Neural progenitor cell (in vitro differentiated cells): ENCODE measurements at places on chromosomes 13 and 19. TPM values are rescaled to one million over a fixed set of nuclear protein-coding genes. Genes with fewer than 3 reads are reported as not detected.
A peak's percentile ranks its signal among the peaks of the same experiment; 100 is the strongest.

FGF22 gene
- 0.37 TPM in 1 of 2 replicates, not detected in the other for total RNA-seq

PRODH2 gene
- not detected in 2 replicates for total RNA-seq

VWA8 gene
- 12.4 and 12.6 TPM in 2 replicates for total RNA-seq

GAS6 gene
- total RNA-seq = 12.8 and 31.7 TPM in 2 replicates

LYPD3 gene
- 0.24 and 0.37 TPM in 2 replicates for total RNA-seq

NLRP7 gene
- 0.09 TPM in 1 of 2 replicates, not detected in the other for total RNA-seq

GFY gene
- 0.09 TPM in 1 of 2 replicates, not detected in the other for total RNA-seq

IL11 gene
- total RNA-seq = 0.06 and 0.62 TPM in 2 replicates

COLGALT1 gene
- 38.4 and 60.3 TPM in 2 replicates for total RNA-seq

GRCh38 chr19:5091018-5091683 lies 122.2 kb downstream of the KDM4B start:
- DNase-seq = peak; percentile 73

DNA sequence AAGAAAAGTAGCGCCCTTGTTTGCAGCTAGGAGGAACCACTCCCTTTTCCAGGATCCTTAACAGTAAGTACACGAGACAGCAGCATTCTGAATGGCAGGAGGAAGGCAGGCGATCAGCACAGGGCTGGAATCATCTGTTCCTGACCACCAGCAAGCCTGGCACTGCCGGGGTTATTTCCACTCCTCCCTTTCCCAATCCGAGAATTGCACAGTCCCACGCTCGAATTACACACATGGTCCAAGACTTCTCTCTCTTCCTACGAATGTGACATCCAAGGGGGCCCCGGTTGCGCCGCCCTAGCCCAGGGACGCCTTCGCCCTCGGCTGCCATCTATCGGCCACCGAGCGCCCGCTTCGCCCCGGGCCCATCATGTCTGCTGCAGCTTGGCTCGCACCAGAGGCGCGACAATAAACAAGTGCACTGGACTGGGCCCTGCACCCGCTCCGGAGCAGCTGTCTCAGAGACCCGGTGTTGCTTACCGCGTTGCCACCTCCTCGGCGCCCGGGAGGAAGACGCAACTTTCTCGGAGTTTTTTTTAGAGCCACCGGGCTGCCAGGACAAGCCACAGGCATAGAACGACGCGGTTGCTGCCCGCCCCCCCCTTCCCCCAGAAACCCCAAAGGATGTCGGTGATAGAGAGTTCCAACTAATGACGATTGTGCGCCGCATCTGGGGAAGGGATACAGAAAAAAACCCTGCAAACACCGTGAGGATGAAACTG lies at the start of gene SLITRK5:
TSS of gene SLITRK5 (plus strand) at position 341 of the 722 bp plus-strand sequence. CDS start 4,018 bp downstream, outside the sequence.
- DNase-seq = peak; percentile 90

- DNase-seq = peak; percentile 30
Measured at GRCh38 chr19:33755099-33756035, 41.3 kb upstream of the KCTD15 start.

DNA sequence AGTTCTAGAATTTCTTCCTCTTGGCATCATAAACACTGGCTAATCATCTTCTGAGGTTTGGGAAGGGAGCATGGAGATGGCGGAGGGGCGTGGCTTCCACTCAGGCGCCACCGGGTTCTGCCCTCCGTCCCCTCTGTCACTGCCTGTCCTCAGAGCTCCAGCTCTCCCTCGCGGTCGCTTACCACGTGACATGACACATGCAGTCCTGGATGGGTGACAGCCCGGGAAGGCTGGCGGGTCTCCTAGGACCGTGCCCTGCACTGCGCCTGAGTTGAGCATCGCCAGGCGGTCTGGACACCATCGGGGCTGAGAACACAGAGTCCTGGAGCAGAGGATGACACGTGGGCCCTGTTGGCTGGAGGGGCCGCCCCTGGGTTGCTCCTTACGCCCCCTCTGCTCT lies 123.3 kb downstream of the RAB20 start:
- DNase-seq = no peak

- DNase-seq = peak; percentile 54
Measured at GRCh38 chr19:52248241-52248640, 21.1 kb upstream of the ZNF766 start.

GRCh38 chr13:37134411-37135041 lies 29.1 kb upstream of the CSNK1A1L start:
- no peak for DNase-seq

DNA sequence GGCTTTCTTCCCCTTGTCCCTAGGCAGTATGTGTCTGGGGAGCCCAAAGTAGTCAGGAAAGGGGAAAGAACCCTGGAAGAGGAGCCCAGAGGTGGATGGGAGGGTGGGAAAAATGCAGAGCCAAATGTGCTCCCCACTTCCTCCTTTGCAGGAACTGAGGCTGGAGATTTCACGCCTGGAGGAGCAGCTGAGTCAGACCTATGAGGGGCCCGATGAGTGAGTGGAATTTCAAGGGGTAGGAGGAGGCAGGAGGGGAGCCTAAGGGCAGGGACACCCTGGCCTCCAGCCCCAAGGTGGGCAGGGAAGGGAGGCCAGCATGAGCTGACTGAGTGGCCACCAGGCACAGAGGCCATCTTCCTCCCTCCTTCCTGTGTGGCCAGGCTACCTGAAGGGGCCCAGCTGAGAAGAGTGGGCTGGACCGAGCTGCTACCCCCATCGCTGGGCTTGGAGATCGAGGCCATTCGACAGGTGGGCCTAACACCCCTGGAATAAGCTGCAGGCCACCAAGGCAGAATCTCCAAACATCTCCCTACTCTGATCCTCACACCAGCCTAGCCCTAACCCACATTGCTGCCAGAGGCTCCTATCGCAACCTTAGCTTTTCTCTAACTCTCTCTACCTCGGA lies 14.3 kb downstream of the PTH2 start:
- no peak for DNase-seq

GRCh38 chr19:50580970-50581634 lies 12.9 kb upstream of the LRRC4B start:
- DNase-seq = no peak

DNA sequence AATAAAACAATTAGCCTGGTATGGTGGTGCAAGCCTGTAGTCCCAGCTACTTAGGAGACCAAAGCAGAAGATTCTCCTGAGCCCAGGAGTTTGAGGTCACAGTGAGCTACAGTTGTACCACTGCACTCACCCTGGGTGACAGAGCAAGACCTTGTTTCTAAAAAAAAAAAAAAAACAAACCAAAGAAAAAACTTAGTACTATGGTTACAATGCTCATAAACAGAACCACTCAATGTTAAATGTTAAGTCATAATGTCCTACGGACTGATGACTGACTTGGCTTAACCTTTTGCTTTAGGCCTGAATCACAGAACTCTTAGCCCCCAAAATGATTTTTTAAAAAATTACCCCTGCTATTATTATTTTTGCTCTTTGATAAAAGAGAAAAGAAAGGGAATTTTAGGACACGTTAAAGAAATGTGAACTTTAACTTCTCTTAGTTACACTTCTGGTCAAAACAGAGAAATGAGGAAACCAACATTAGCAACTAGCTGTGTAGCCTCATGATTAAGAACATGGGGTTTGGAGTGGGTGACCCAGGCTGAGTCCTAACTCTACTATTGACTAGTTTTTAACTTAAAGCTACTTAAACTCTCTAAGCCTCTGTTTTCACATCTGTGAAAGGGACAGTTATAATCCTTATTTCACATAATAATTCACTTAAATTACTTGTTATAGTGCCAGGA lies 13.7 kb upstream of the ELF1 start:
- no peak for DNase-seq

DNA sequence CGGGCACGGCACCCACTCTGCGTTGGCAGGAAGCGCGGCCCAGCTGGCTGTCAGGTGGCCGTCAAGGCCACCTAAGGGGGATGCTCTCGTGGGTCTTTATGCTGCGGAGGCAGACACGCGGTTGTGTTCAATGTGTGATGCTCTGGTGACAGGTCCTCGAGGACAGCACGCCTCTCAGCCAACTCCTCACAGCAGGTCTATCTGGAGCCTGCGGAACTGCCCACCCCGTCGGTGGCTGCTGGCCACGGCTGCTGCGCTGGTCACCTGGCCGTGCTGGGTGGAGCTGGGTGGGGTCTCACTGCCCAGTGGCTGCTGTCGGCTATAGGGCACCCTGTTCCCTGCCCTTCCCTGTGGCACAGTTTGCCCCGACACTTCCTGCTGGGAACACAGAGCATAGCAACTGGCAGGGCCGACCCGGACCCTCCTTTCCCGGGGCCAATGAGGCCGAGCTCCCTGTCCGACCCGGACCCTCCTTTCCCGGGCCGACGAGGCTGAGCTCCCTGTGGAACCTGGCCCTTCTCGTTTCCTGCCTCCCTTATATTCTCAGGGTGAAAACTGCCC lies 14.3 kb upstream of the F7 start:
- no peak for DNase-seq

DNA sequence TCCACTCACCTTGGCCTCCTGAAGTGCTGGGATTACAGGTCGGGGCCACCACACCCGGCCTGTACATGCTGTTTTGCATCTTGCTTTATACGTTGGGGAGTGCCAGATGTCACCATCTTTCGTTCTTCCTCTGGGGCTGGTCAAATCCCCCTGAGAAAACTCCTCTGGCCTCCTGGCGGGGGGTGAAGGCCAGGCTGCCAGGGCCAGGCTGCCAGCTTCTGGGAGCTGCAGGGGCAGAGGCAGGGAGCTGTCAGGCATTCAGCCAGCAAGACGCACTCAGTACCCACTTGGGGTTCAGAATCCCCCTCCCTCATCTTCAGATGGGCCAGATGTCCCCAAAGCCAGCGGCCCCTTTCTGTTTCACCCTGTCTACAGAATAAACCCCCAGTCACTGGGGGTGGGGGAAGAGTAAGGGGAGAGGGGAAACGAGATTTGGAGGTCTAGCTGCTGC lies 16.1 kb downstream of the ZSWIM9 start:
- no peak for DNase-seq

- DNase-seq = no peak
Measured at GRCh38 chr13:50244713-50245574, 229.7 kb downstream of the KCNRG start.

DNA sequence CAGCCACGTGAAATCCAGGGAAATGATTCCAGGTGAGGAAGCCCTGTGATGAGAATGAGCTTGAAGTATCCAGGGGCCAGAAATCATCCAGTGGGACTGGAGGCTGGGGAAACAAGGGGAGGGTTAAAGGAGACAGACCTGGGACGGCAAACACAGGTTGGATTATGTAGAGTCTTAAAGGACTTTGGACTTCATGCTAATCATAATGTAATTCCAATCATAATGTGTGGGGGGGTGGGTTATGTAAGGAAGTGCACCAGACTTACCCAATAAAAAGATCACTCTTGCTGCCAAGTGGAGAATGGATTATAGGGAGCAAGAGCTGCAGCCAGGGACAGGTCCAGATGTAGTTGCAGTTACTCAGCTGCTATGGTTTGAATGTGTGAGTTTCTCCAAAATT lies 16.1 kb upstream of the CYSLTR2 start:
- no peak for DNase-seq

GRCh38 chr19:12778017-12778904 lies 2.9 kb upstream of the HOOK2 start:
- DNase-seq = peak; percentile 56

GRCh38 chr13:102589301-102589822 lies 7.4 kb upstream of the TPP2 start:
- DNase-seq = no peak

GRCh38 chr13:75818968-75819225 lies 182.8 kb downstream of the LMO7 start:
- no peak for DNase-seq

DNA sequence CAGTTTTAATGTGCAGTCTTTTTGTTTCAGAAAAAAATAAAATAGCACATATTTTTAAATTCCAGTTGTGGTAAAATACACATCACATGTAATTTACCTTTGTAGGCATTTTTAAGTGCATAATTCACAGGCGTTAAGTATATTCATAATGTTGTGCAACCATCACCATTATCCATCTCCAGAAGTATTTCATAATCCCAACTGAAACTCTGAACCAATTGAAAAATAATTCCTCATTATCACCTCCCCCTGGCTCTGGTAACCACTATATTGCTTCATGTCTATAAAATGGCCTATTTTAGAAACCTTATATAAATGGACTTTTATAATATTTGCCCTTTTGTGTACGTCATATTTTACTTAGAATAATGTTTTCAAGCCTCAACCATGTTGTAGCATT lies 756.5 kb upstream of the KLHL1 start:
- DNase-seq = no peak

DNA sequence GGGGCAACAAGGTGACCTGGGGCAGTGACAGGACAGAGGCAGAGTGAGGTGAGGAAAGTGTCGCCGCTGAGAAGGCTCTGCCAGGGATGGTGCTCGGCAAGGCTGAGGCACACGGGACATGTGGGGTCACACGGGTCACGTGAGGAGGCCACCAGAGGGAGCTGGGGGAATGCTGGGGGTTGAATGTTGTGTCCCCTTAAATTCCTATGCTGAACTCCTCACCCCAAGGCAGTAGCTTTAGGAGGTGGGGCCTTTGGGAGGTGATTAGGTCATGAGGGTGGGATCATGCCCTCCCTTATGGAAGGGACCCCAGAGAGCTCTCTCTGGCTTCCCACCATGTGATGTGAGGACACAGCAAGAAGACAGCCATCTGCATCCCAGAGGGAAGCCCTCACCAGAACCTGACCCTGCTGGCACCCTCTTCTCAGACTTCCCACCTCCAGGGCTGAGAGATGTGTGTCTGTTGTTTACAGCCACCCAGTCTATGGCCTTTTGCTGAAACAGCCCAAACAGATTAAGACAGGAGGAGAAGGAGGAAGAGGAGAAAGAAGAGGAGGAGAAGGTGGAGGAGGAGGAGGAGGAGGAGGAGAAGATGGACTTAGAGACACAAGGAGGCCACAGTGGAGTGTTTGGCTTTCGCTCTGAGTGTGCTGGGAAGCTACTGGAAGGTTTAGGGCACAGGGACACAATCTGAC lies 35.4 kb downstream of the RFX2 start:
- DNase-seq = no peak

DNA sequence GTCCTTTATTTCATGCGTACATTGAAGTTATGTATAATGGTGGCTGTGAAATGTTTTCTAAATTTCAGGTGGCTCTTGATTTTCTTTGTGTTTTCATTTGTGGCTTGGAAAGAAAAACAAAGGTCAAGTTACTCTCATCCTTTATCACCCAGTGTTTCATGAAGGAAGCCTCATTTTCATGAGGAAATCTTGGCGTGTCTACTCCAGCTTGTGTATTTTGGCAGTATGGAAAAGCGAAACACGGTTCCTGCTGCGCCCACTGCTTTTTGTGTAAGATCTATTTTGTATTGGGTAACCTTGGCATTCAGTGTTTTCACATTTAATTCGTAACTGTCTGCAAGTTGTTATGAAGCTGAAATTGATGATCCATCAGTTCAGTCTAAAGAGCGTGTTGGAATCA lies 147.0 kb upstream of the RNF113B start:
- no peak for DNase-seq

- DNase-seq = peak; percentile 2
Measured at GRCh38 chr13:64206430-64207225, 2791.0 kb upstream of the PCDH20 start.

- DNase-seq = no peak
Measured at GRCh38 chr13:38440666-38441065, 91.0 kb downstream of the UFM1 start.

GRCh38 chr19:40689339-40690049 lies 957 bp downstream of the NUMBL start:
- DNase-seq = peak; percentile 51

GRCh38 chr13:98719527-98720250 lies 32.8 kb downstream of the SLC15A1 start:
- no peak for DNase-seq
